NB4 (cell line): ENCODE measurements at places on chromosomes 6 and 20.

DNA sequence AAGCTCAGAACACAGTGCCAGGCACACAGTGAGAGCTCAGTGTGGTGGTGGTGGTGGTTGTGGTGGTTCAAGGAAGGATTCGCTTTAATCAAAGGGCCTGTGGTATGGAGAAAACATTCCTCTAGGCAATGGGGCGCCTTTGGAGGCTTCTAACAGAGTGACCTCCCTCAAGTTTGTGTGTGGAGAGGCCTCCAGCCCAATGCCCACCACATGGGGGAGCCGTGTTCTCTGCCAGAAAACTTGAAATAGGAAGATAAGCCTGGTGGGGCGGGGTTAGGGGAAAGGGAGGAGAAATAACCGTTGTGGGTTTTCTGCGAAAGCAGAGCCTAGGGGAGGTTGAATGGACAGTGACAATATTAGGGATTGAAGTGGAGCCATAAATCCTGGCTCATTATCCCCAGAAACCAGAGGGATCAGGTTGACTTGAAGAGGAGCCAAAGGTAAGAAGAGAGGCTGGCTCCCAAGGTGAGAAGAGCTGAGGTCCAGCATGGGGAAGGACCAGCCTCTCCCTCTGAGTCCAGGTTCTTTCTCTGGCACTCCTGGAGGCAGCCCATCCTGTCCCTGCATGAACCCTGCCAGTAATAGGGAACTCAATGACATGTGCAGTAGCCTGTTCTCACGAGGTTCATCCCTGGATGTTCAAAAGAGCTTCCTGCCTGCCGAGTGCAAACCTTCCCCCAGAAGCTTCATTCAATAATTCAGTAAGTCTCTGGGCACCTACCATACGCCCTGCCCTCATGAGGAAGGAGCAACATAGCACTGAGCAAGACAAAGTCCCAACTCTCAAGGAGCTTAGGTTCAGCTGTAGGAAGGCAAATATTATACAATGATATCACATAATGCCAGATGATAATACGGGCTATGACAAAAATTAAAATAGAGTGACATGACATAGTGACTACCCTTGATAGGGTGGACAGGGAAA, 51.4 kb downstream of the TGM2 start:
- DNase-seq, result peak; percentile 82

- no peak for DNase-seq
These were observed 201.8 kb upstream of the LRFN2 start for GRCh38 chr6:40788661-40789655.

DNA sequence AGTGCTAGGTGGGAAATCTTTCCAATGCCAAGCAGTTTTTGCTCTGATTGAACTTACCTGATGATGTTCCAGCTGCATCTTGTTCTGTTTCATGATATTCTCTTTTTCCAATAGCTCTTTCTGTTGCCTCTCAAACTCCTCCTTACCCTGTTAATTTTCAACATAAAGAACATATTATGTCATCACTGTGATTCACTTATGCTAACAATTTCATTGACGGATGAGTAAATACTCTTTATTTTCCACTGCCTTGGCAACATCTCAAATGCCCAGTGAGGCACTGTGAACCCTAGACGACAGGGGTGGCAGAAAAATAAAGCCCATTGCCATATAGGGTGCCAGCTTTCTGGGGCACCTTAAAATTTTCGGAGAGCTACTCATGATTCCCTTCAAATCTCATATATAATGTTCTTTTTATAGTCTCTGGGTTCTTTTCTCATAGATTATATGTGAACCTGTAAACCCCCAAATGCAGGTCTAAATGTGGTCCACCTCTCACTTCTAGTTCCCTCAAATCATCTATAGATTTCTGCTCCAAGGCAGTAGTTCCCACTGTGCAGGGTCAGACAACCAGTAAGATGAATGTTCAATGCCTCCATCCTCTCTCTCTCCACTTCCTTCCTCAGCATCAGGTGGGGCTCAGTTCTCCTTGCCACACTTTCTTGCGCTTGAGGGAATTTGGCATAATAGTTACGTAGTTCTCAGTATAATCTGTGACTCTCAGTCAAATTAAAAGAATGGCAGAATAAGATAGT, 44.1 kb downstream of the NEDD9 start:
- DNase-seq, result no peak

DNA sequence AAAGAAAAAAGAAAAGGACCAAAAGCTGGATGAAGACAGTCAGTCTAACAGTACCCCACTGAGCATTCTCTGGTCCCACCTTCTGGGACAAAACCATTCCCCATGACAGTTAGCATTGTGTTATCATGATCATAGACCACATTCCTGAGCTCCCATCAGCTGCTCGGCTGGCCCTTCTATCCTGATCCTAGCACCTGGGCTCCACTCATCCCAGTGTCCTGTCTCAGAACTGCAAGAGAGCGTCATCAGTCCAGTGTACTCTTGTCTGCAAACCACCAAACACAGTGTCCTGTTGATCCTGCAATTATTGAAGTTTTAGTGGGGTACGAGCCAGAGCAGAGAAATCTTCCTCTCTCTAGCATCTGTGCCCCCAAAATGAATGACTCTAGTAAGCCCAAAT, 16.0 kb upstream of the TAAR1 start:
- DNase-seq, result no peak

DNA sequence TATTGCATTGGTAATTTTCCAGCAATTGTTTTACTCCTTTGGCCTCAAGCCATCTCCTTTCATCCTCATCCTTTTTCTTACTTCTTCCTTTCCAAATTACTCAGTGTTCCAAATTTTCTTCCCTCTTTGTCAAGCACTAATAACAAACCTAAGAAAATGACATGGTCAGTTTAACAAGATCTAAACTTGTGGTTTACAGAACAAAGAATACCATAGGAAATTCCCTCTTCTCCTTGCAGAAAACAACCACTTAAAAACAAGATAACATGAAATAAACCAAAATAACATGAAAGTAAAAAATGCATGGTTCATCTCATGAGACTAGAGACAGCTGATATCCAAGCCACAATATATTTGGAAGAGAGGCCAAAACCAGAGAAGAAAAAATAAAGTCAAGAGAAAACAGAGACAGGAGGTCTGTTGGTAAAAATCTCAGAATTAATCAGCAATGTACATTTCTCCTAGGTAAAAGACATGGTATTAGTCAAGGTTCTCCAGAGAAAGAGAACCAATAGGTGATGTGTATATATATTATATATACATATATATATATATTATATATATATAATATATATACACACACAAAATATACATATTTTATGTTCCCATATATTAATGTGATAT, 51.0 kb upstream of the SENP6 start:
- DNase-seq, result no peak

DNA sequence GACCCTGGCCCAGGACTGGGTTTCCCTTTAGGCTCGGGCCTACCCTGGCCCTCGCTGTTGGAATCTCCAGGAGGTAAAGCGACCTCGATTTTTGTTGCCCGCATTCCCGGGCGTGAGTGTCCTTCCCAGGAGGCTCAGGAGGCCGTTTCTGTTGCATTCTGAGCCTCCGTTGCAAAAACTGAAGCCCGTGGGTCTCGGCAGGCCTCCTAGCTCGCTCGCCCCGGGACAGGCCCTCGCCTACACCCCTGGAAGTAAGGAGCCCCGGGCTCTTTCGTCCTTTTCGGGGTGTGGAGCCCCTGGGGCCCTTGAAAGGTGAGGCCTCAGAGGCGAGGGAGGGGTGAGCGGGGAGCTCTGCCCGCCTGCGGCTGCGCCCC, 2.3 kb downstream of the NR2E1 start:
- no peak for DNase-seq

- DNase-seq, result no peak
These were observed 13.7 kb downstream of the SOD2 start for GRCh38 chr6:159679091-159680077.

GRCh38 chr6:13494137-13494536, 6.7 kb upstream of the GFOD1 start:
- DNase-seq, result no peak

DNA sequence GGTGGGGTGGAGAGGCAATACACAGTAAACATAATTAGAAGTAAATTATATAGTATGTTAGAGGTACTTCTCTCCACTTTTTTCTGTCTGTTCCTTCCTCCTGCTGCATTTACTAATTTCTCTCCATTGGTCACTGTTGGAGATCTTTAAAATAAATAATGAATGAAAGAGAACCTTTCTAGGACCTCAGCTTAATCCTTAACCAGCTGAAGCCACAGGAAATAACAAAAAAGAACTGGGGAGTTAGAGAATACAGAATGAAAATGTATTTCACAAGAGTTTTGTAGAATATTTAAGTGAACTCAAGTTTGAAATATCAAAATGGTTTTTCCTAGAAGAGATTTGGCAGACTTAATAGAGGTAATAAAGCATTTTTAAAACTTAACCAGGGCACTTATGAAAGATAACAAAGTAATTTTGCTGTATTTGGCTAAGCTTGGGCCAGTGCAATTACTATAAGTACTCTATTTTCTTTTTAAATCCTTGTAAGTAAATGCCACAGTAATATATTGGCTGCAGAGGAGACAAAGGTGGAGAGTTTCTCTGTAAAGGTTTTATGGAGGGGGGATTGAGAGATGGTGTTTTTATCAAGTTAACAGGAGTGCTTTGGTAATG, 405.0 kb downstream of the CDKAL1 start:
- no peak for DNase-seq

- no peak for DNase-seq
These were observed 132.6 kb upstream of the CEP162 start for GRCh38 chr6:84360039-84360438.

DNA sequence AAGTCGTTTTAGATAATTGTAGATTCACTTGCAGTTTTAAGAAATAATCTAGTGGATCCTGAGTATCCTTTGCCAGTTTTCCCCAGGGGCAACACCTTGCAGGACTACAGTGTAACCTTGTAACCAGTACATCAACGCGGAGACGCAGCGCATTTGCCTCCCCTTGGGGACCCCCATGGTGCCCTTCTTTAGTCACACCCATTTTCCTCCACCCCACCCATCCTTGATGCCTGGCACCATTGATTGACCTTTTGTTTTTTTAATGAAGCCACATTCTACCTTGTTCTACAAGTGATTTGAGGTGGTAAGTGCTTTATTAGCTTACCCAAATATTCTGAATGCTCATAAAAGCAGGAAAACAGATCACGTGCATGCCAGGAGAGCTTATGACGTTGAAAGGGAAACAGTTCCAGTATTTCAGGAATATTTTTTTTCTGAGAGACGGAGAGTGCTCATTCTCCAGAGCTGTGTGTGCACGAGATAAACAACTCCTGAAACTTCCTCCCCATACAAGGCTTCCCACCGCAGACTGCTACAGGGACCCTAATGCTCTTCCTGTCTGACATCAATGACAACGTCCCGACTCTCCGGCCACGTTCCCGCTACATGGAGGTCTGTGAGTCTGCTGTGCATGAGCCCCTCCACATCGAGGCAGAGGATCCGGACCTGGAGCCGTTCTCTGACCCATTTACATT, 35.7 kb downstream of the CDH26 start:
- no peak for DNase-seq

DNA sequence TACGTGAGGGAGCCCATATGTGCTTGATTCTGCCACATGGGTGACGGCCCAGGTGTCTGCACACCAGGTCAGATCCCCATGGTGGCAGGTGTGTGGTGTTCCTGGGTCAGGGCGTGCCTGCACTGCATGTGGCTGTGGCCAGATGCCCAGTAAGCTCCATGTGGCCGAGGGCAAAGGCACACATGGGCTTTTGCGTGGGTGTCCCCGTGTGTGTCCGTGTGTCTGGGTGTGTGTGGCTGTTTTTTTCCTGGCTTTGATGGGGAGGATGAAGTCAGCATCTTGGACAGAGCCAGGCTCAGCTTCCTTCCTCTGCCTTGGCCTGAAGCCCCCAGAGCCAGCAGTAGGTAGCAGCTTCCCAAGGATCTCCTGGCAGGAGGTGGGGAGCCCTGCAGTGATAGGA, 1.5 kb upstream of the TNXB start:
- DNase-seq, result no peak

DNA sequence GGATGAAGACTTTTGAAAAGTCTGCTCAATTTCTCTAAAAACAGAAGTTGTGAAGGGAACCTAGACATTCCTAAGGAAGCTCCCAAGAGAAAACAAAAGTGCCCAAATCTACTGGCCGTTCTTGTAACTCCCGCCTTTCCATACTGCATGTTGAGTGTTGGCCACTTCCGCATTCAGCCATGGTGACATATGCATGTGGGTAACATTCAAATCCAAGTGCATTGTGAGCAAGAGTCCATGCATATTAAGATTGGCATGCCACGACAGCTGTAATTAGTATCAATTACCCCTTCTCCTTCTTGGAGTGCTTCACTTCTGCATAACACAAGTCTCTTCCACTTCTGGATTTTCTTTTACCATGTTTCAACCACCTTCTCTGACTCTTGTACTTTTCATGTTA, 8.4 kb downstream of the SLC35D3 start:
- no peak for DNase-seq

GRCh38 chr20:51456511-51457509, 85.7 kb downstream of the NFATC2 start:
- DNase-seq, result peak; percentile 63

DNA sequence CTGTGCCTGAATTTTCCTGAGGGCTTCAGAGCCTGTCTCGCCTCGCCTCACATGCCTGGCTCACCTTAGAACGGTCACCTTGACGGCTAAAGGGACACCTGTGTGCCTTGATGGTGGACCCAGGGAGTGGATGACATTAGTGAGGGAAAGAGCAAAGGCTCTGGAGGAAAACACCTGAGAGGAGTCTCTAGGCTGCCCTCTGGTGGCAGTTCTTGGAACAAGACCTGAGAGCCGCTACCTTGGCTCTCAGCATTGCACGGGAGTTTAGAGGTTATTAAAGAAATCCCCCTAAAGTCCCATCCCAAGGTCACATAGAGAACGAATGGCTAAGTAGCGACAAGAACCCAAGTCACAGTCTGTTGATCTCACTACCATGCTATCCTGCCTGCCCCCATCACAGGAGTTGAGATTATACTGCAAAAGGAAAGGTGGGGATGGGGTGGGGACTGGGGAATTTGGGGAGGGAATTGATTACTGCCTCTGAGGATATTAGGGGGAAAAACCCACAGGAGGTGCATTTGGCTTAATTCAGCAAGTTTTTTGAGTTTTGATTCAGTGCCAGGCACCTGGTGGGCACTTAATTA, 7.9 kb upstream of the CDSN start:
- peak; percentile 53 for DNase-seq

DNA sequence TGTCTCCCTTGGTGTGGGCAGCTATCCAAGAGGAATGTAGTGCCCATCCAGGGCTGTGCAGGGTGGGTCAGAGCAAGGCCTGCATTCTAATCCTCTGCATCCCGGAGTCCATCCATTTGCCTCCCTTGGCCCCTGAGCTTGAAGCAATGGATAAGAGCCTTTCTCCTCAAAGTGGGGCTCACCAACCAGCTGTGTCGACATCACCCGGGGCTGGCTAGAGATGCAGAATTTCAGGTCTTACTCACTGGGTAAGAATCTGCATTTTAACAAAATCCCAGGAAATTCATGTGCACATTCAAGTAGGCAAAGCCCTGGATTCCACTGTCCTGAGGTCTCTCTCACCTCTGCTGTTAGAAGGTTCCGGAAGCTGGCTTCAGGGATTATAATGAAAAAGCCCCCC, 95.3 kb downstream of the MDGA1 start:
- DNase-seq, result no peak
